NCI-H1930 (cell line): ENCODE measurements at places on chromosomes 12 and 14.

DNA sequence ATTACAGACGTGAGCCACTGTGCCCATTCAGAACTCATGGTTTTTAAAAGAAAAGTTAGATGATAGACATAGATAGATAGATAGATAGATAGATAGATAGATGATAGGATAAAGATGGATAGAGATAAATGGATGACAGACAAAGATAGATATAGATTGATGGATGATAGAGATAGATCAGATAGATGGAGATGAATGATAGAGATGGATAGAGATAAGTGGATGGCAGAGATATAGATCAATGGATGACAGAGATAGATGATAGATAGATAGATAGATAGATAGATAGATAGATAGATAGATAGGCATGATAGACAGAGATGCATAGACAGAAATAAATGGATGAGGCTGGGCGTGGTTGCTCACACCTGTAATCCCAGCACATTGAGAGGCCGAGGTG lies 13.7 kb upstream of the SLC25A3 start:
- no peak for DNase-seq

GRCh38 chr12:27142101-27142721 lies 59.8 kb upstream of the C12orf71 start:
- peak; percentile 53 for DNase-seq

DNA sequence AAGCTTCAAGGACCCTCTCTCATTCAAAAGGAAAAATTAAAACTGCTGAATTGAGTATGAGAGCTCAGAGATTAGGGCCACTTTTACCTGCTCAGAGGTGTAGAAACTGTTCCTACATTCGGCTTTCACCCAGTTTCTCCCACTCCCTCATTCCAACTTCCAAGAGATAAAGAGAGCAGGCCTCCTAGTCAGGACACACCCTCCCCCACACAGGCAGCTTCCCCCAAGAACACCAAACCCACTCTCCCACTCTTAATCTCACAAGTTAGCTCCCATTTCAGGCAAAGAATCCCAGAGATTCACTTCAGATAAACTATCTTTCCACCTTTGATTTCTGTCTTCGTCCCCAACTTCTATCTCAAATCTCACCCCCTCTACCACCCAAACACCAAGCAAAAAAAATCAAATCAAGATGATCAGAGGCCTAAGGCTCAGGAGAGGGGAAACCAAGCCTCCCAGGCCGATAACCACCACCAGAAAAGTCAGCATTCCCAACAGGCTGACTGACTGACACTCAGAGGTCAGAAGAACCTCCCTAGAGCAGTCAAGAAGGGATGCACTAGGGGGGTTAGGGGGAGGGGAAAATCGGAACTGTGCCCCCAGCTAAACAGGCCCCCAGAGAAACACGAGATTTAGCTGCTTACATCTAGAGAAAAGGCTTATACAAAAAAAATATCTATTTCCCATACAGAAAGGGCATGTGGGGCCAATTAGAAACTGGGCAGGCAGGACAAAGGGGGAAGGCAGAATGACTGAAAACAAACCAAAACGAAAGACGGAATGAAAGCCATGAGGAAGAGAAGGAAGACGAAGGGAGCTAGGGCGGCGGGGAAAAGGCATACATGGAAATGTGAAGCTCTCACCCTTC lies 13.2 kb upstream of the CDH24 start:
- no peak for DNase-seq

GRCh38 chr12:93851257-93851671 lies 174.1 kb downstream of the CRADD start:
- no peak for DNase-seq

- no peak for DNase-seq
Measured at GRCh38 chr12:14366209-14367039, 942 bp downstream of the ATF7IP start.

DNA sequence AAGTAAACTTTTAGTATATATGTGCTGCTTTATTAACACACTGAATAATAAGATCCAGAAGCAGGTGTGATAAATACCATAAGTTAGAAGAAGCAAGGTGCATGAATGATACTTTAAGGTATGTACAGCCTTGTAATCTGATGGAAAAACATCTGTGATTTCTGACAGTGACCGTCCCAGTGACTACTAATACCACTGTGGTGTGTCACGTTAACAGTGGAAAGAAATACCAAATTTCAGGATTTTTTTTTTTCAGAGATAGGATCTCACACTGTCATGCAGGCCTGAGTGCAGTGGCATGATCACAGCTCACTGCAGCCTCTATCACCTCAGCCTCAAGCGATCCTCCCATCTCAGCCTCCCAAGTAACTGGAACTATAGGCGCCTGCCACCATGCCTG lies 21.5 kb downstream of the SDS start:
- no peak for DNase-seq

DNA sequence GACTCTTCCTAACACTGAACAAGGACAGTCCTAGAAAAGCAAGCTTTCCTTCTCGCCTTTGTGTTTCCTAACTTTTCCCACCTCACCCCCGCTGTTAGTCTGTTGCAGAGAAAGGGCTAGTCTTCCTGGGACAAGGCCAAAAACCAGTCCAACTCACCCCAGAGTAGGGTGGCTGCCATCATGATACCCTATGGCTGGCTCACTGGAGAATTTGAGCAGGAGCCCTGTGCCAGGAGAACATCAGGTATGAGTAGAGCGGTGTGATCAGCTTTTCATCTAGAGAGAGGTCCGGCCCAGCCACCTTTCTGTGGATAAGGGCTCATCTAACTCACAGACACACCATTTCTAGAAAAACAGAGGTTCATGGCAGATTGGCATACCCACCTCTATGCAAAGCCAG lies 16.7 kb upstream of the ZFP36L1 start:
- DNase-seq, result no peak
